Left ventricle myocardium inferior (tissue), 1 donor: ENCODE measurements at places on chromosomes 12 and 14.

GRCh38 chr14:21168055-21168454 lies 12.2 kb upstream of the OR5AU1 start:
- no peak for DNase-seq

- no peak for DNase-seq
These were observed 390.1 kb downstream of the KCNH5 start for GRCh38 chr14:62655166-62655565.

DNA sequence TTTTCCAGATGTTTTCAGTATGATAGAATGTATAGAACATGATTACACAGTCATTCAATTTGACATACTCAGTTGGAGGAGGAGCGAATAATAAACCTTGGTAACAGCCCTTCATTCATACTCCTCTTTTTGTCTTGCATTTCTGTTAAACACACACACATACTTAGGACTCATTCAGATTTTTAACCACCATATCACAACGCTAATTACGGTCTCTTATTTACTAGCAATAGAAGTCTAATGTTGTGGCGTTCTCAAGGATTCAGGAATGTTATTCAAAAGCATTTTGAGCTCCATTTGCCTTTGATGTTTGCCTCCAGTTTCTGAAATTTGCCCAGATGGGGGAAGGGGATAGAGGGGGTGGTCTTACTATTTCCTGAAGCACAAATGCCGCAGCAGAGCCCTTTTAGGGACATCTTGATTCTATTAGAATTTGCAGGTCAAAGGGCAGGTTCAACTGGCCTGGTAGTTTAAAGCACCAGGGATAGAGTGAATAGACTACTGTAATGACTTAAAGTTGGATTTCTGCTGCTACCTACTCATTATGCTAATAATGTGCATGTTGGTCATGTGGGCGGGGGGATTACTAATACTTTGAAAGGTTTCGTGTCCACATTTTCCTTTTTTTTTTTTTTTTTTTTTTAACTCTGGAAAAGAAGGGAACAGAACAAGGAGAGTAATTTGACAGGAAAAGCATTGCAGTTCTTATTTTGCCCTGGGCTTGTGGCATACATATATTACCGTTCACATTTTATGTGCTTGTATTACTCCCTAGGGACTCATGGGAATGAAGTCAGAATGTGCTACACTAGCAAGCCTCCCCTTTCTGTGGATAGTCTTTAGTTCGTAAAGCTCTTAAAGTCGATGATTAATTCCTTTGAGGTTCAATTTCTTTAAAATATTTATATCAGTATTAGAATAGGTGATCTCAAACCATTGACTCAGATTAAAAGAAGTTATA lies 226.8 kb downstream of the FBXL14 start:
- no peak for DNase-seq

DNA sequence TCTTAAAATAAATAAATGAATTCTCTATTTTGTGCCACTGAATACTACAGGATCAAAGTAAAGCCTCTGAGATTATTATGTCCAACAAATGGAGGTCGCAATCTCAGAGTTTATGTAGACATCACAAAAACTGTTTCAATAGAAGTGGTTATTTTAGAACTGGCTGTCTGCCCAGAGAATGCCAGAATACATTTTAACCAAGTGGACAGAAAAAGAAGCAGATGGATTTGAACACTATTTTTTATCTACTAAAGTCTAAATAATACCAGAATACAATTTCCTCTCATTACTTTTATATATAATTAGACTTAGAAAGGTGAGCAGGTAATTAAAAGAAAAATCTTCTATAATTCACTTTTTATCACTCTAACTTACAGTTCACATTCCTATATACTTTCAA lies 118.3 kb downstream of the MED13L start:
- DNase-seq, result no peak

DNA sequence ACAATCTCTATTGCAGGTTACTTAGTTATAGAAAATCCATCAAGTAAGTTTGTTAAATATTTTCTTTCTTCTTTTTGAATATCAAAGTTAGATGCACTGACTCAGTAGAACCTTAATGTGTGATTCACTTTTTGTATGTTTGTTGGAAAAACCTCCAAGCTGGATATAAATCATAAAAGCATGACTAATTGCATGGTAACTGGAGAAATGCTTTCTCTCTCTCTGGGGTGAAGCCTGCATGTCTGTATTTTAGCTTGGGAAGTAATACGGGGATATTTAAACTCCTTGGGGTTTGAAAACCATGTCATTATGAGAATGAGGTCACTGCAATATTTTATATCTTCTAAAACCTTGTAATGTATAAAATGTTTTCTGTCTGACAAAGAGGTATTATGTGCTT lies 58.6 kb upstream of the MYF6 start:
- DNase-seq, result no peak

DNA sequence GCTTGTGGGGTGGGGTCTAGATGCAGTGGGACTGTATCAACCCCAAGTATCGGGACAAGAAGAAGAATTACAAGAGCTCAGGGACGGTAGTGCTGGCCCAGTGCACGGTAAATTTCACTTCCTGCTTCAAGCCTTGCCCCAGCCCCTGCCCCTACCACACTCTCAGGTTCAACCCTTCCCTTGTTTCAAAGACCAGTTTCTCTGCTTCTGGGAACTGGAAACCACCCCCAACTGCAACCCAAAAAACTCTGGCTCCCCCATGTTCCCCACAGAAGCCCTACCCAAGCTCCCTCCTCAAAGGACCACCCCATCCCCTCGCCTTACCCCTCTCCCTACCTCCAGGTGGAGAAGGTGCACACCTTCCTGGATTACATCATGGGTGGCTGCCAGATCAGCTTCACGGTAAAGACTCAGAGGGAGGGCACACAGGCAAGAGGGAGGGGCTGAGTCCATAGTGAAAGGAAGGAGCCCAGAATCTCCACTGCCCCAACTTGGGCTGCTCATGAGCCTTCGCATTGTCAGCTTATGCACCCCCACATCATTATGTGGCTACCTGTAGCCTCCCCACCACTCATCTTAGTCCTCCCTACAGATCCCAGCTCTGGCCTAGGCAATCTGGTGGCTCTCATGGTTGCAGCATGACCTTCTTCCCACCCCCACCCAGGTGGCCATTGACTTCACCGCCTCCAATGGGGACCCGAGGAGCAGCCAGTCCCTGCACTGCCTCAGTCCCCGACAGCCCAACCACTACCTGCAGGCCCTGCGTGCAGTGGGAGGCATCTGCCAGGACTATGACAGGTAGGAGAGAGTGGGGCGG lies 4.3 kb downstream of the CPNE6 start:
- DNase-seq, result no peak

- no peak for DNase-seq
These were observed 108.9 kb downstream of the DERA start for GRCh38 chr12:16020031-16020430.

GRCh38 chr14:42370056-42370455 lies 763.4 kb downstream of the LRFN5 start:
- DNase-seq, result no peak
